ENCODE measurements at places on chromosomes 2 and 18.

DNA sequence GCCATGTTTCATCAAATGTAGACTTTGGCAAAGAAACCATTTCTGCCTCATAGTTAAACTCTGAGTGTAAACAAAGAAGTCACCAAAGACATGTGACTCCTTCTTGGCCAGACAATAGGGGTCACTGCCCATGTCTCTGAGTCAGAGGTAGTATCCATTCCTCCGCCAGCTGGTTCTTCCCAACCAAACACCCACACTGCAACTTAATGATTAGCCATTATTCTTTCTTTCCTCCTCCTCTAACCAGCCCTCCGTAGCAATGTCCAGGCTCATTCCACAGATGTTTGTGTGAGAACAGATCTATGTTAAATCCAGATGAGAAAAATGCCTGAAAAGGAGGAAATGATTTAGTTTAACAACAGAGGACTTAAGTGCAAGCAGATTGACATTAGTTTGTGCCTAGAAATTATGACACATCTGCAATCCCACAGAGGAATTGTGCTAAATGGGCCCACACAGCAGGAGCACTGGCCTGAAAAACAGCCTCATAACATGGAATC lies 127.9 kb upstream of the SH3BP4 start:
- DNase-seq = no peak

DNA sequence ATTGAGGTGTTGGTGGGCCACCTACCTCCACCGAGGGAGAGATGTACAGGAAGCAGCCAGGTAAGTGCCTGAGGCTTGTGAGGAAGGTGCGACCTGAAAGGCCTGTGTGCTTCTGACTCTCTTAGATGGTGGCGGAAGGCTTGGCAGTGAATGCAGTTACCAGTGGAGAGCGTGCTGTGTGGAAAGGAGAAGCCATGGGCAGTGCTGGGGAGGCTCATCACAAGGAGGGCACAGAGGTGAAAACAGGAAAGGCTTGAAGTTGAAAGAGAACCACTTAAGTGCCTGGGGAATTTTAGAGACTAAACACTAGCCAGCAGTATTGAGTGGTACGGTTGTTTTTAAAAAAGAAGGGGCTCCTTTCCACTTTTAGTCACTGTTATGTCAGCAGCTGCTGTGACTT lies 130.9 kb downstream of the ZNF407 start:
- no peak for DNase-seq

GRCh38 chr2:125312342-125312741 lies 1287.3 kb downstream of the CNTNAP5 start:
- DNase-seq = no peak

- no peak for DNase-seq
Measured at GRCh38 chr2:67057901-67058703, 339.0 kb upstream of the ETAA1 start.

DNA sequence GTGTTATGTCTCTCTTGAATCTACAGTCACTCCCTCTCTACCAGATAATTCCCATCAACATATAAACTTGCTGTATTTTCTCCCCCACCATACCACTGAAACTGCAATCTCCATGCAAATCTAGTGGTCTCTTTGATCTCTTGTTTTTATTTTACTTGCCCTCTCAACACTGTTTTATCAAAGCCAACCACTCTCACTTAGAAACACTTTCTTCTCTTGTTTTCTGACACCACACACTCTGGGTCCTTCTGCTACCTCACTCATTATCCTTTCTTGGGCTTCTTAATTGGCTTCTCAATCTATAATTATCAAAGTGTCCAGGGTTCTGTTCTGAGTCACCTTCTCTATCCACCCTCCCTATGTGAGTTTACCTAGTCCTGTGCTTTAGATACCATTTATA lies 2.0 kb upstream of the MCFD2 start:
- no peak for DNase-seq

DNA sequence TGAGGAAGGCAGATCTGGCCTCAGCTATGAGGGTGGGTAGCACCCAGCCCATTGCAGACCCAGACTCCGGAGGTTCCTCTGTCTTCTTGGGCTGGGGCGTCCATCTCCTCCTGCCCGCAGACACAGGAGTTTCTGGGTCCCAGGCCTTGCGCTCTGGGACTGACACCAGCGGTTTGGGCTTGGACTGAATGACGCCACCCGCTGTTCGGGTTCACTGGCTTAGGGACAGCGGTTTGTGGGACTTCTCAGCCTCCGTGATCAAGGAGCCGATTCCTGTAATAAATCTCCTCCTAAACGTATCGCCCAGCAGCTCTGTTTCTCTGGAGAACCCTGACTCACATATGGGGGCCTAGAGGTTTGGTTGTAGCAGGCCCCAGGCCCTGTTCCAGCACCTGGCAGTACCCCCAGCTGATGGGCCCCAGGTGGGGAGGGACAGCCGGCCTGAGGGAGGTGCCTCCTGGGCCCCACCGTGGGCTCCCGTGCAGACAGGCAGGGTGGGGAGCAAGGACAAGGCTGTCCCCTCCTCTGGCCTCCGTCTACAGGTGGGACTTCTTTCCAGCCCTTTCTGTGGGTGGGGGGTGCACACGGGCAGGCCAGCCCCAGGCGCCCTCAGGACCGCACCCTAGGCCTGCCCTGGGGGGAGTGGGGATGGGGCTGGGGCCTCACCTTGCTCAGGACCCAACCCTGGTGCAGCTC lies 4.5 kb upstream of the AQP12A start:
- no peak for DNase-seq

- DNase-seq = no peak
Measured at GRCh38 chr2:105127289-105127915, 89.5 kb downstream of the MRPS9 start.

Measured in stimulated activated CD8-positive, alpha-beta memory T cell treated with anti-CD3 and anti-CD28 coated beads, Interleukin-4, amount 100 ng/mL, for 1 hour (primary cell).